Activated T-cell treated with anti-CD3 and anti-CD28 coated beads, Interleukin-2, amount 50 U/mL, for 48 hours (primary cell): ENCODE measurements at places on chromosomes 2 and 18.

DNA sequence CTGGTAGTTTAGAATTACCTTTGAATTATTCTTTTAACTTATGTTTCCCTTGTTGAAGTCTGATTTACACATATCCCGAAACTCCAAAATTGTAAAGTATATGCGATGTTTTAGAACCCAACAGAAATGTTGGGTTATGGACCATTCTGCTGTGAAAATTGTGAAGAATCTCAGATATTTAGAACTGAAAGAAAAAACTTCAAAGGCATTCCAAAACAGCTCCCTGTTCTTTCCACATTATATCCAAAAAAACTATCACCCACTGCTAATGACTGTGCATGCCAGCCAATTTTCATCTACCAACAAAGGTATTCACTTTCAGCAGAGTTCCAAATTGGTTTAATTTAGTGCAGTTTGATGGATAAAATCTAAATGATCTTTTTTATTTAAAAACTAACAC lies 21.5 kb upstream of the PDE1A start:
- DNase-seq: no peak

GRCh38 chr2:223469270-223470046 lies 132.7 kb downstream of the SCG2 start:
- no peak for DNase-seq

DNA sequence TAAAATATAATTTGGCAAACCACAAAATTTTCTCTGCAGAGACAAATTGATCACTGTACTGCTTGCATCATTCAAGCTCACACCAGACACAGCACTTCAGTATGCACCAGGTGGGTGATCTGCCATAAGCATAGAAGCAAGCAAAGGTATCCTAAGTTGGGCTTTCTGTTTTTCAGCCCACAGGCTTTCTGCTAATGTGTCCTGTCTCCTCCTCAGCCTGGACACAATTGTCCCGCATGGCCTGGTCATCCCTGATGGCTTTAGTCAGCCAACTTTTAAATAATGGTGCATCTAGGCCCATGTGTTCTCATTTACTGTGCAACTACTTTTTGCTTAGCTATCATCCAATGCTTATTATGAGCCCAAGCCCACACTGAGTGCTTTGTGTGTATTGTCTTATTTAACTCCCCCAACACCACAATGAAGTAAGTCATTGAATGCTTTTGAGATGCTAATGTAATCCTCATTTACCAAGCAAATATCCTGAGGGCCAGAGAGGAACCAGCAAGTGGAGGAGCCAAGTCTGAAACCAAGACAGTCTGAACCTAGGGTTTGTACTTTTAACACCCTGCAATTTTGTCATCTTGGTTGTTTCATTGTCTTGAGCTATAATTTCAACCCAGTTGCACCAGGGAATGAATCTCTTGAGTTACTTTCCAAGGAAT lies 111.2 kb upstream of the SETBP1 start:
- DNase-seq: no peak

GRCh38 chr2:234300391-234300925 lies 196.4 kb downstream of the ARL4C start:
- DNase-seq: no peak

DNA sequence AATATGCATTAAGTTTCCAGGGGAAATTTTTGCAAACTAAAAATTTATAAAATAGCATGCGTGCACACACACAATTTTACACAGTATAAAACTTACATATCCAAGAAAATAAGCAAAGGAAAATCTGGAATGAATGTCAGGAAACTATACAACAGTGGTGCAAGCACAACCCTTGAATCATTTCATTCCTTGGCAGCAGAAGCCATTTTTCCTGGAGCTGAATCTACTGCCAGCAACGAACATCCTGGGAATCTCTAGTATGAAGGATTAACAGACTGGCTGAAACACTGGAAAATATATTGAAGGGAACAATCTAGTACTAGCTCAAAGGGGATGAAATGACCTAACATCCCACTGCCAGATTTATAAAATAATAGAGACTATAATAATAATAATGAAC lies 235.3 kb downstream of the DYM start:
- no peak for DNase-seq

GRCh38 chr18:26301681-26302080 lies 75.4 kb downstream of the TAF4B start:
- no peak for DNase-seq

- DNase-seq: no peak
These were observed 65.7 kb downstream of the MEP1B start for GRCh38 chr18:32255570-32255969.

GRCh38 chr2:188969236-188969635 lies 4.9 kb upstream of the COL3A1 start:
- no peak for DNase-seq

- DNase-seq: no peak
These were observed 53.9 kb downstream of the BOLA3 start for GRCh38 chr2:74093840-74094239.

- DNase-seq: no peak
These were observed 13.7 kb downstream of the ANKRD44 start for GRCh38 chr2:197296835-197297234.

- peak; percentile 44 for DNase-seq
These were observed 138.0 kb downstream of the AKAIN1 start for GRCh38 chr18:5058768-5059695.

DNA sequence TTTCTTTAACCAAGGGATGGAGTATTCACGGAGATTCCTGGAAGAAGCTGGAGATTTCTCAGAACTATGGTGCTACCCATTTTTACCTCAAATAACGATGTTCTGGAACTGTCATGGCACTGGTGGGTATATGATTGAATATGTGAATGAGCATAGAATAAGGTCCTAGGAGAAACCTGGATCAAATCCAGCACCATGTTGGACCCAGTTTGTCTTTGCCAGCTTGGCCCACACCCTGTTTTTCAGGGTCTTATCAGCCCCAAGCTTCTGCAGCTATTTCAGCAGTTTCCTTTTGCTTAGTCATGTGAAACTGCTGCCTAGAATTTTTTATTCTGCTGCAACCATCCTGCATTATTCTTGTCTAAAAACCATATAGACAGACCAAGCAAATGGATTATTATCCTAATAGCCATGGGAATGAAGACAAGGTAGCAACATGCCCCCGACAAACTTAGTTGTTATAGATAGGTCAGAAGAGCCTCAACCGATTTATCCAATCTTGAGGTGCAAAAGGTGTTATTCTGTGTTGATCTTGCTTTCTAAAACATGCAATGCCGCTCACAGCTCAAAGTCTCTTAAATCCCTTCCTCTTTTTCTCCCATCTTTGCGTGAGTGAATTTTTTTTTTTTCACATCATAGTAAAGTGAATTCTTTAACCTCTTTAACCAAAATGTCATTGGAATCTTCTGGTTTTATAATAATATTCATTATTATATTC lies 133.6 kb downstream of the PRPF40A start:
- DNase-seq: no peak

GRCh38 chr2:74297391-74297790 lies 45.8 kb downstream of the SLC4A5 start:
- DNase-seq: no peak

GRCh38 chr2:70089220-70089982 lies 2.1 kb downstream of the PCBP1 start:
- DNase-seq: peak; percentile 64

- no peak for DNase-seq
These were observed 43.5 kb downstream of the E2F6 start for GRCh38 chr2:11422491-11422865.

DNA sequence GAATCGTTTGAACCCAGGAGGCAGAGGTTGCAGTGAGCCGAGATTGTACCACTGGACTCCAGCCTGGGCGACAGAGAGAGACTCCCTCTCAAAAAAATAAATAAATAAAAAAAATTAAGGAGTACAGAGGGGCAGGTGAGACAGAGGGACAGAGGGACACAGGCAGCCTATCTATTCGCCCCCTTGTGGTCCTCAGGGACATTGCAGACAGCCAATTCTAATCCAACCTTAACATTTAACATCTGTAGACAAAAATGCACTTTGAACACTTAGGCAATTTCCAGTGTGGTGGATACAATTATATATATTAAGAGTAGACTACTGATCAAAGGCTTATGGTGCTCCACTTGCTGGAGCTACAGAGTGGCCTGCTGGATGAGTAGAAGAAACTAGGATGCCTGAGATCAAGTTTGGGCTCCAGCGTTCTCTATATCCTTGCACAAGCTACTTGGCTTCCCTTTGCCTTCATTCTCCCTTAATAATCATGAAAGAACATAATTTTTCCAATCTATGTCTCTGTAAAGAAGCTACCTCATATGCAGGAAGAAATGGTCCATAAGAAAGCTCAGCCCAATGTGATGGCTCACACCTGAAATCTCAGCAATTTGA lies 8.2 kb upstream of the SMARCAL1 start:
- DNase-seq: peak; percentile 51
